NCI-H2171 (cell line): ENCODE measurements at places on chromosomes 2 and 18.

- no peak for DNase-seq
These were observed 46.7 kb downstream of the FBXO48 start for GRCh38 chr2:68420254-68420910.

DNA sequence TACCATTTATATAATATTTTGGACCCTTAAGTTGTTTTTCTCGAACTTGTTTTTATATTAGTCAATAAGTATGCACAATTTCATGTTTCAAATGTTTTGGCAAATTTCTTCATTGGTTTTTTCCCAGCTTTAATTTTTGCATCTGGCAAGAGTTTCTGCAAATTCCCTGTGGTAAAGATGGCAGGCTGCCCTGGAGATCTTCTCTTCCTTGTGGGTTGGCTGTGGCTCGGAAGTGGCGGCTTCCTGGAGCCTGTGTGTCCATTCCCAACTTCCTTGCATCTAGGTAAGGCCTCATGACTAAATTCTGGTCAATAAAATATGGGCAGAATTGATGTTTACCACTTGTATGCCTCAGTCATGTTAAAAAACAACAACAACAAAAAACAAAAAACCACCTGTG is 818.6 kb downstream of the EPHA4 start:
- DNase-seq: no peak

- peak; percentile 38 for DNase-seq
These were observed 194.5 kb upstream of the LRRTM1 start for GRCh38 chr2:80499095-80499494.

- DNase-seq: no peak
These were observed 256.5 kb downstream of the CELF4 start for GRCh38 chr18:37309059-37309458.

DNA sequence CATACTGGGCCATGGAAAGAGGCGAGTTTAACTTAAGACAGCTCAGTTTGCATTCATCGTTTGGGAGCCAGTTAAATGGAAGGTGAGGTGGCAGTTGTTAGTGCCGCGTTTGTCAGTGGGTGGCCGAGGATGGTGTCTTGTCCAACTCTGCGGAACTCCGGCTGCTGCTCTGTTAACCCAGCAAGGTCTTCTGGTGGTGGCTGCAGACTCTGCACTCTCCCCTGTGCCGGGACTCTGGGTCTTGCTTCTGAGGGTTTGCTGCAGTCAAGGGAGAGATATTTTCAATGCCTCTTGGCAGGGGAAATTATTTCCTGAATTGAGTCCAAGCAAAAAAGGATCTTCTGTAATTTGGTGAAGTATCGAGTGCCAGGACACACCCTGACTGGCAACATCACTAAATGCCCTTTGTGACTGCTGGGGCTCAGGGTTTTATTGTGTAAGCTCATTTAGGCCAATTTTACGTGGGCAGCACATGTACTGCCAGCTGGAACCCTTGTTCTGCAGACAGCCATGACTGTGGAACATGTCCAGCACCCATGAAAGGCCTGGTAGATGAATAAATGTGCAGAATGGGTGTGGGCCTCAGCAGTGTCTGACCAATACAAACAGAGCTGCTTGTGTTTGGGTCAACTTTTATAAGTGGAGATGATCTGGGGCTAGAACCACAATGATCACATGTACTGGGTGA is 58.1 kb downstream of the IL1R2 start:
- DNase-seq: no peak

- DNase-seq: no peak
These were observed 258.3 kb upstream of the POU3F3 start for GRCh38 chr2:104595576-104595975.

- no peak for DNase-seq
These were observed 654 bp upstream of the MARCHF7 start for GRCh38 chr2:159711562-159712142.

- no peak for DNase-seq
These were observed 76.9 kb upstream of the YWHAQ start for GRCh38 chr2:9707611-9708160.

DNA sequence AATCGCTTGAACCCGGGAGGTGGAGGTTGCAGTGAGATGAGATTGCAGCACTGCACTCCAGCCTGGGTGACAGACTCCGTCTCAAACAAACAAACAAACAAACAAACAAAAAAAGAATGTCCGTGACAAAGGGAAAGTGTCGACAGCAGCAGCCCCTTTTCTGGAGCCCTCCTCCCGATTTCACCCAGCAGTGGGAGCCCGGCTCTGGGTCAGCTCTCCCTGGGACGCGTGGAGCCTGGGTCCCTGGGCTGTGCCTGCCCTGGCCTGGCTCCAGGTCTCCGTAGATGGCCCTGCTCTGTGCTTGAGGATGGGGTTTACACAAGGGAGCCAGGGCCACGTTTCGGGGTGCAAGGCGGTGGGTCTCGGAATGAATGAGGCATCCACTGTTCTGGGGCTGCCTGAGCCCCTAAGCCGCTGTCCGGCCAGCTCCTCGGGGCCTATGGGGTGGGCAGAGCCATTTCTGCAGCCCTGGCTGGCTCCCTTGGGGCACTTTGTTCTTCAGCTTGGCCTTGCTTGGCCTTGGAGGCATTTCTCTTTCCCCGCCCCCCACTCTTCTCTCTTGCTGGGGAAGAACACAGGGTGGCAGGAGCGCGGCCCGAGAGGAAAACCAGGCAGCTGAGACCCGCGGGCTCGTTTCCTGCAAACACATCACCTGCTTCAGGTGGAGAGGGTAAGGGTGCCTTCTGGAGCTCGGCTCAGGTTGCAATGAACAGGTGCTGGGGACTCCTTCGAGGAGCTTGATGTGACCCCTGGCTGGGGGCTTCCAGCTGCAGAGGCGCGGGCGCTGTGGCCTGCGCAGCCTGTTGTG is 29.1 kb downstream of the RTP5 start:
- DNase-seq: peak; percentile 50

DNA sequence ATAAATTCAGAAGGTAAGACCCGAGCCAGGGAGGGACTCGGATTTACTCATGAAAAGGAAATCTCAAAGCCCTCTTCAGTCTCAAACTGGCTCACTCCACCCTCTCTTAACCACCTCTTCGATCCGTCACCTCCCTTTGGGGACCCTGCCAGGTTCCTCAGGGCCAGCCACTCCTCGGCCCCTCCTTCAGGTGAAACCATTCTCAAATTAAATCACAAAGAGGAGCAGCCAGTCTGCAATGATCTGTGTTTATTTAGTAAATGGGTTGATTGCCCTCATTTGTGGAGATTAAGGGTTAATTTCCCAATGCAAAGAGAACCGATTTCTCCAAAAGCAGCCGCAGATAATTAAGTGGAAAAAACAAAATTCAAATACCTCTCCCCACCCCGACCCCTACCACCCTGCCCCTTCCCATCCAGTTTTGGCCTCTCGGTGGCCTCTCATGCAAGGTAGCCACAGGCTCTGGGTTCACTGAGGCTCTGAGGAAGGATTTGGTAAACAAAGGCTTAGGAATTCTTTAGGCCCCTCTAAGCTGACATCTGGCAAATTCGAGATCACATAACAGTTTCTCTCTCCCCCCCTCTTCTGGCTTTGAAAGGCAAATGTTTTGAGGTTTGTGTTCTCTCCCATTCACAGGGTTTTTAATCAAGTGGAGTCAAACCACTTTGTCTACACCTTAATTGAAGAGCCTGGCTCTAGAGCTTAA is 10.3 kb upstream of the FZD7 start:
- peak; percentile 44 for DNase-seq

GRCh38 chr18:47403317-47403716 is 151.9 kb upstream of the SKOR2 start:
- peak; percentile 4 for DNase-seq

DNA sequence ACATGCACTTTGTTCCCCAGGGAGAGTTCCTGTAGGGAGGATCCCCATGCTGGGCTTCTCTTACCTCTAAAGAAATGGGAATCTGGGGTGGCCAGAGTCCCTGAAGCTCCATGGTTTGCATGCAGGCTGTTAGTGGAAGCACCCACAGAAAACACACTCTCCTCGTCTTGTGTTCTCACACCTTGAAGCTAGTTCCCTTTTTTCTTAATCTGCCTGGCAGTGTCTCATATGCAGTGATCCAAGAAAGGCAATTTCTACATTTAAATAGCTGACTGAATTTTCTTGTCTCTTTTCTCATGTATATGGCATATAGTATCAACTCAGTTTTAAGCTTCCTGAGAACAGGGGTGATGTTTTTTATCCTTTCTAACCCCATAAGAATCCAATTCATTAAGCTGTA is 65.0 kb downstream of the LINC00305 start:
- no peak for DNase-seq

- DNase-seq: no peak
These were observed 137.1 kb downstream of the COL6A3 start for GRCh38 chr2:237276716-237277490.

DNA sequence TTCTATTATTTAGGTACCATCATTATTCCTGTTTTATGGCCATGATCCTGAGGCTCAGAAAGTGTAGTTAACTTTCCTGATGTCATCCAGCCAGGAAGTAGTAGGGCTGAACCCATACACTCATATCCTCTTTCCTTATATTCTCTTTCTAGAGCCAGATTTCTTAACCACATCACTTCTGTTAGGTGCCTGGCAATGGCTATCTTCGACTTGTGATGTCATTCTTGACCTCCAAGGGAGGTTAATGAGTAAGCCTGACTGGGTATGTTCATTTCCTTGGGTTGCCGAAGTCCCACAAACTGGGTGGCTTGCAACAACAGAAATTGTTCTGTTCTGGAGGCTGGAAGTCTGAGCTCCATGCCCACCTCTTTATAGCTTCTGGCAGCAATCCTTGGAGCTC is 43.4 kb downstream of the ITGB6 start:
- no peak for DNase-seq

DNA sequence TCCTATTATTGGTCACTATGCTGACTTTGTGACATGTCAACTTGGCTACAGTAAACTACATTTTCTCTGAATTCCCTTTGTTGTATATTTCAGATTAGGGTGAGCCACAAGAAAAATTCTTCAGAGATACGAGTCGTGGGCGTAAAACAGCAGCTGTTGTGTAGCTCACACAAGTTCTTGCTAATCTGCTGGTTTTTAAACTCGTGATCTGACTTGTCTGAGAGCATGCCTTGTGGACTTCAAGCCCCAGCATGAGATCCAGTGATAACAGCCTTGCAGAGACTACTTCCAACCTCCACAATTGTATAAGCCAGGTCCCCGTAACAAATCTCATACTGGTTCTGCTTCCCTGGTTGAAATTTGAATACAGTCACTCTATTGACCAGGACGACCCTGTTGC is 259.8 kb upstream of the LYPD1 start:
- DNase-seq: no peak

DNA sequence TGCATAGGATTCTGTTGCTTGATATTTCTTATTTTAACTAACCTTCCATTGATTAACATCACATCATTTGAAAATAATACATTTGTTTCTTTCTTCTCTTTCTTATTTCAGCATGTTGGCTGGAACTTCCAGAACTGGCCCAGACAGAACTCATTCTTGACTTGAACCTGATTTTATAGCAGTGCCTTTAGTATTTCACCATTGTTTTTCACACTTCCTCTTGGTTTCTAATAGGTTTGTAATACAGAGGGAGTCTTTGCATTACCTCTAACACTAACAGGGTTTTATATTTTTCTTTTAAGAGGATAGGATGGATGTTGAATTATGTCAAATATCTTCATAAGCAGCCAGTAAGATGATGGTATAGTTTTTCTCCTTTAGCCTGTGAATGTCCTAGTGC is 39.2 kb downstream of the SEMA4F start:
- DNase-seq: no peak

DNA sequence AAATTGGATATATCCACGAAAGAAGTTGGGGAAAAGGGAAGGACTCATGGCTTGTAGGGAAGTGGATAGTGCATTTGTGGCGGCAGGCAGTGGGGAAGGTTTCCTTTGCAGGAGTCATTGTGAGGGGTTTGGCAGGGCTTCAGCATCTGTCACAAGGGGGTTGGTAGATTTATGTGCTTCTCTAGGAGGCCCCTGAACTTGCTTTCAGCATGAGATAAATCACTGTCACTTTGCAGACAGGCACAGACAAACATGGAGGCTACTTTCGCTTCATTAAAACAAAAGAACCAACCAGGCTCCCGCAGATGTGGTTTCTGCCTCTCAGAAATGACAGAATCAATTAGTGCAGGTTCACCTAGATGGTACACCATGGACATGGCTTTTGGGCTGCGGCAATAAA is 340.7 kb downstream of the TGIF1 start:
- peak; percentile 82 for DNase-seq

- DNase-seq: no peak
These were observed 5.7 kb downstream of the CPS1 start for GRCh38 chr2:210562091-210562490.

GRCh38 chr18:2984091-2984490 is 28.9 kb downstream of the LPIN2 start:
- no peak for DNase-seq

DNA sequence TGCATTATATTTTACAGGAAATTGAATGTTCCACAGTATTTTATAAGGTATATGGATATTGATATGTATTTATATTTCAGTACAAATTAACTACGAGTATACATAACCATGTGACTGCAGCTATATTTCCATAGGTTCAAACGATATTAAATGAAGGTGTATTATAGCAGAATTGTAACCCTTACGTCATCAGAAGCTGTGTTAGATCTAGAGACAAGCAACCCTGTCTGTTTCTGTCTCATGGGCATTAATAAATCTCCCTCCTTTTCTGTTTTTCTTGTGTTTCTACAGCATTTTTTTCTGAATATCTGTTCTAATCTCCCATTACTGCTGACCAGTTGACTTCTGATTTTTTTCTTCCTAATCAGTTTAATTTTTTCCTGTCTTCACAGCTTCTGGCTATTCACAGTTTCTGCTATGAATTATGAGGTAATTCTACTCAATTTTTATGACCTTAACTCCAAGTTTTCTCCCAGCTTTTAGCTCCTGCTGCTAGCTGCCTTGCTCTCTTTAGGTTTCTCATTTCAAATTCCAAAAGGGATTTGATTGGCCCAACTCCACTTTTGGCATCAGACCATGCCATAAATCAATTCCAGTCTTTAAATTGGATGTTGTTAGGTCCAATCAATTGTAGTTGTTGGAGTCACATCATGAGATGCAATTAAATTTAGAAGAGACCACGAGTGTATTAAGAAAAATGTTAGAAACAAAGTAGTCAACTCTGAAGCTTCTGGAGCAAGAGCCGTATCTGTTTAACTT is 277.5 kb upstream of the ZSWIM2 start:
- DNase-seq: no peak

- no peak for DNase-seq
These were observed 35.4 kb upstream of the DARS1 start for GRCh38 chr2:136020831-136021230.

GRCh38 chr2:100965596-100965995 is 36.5 kb upstream of the RPL31 start:
- DNase-seq: no peak

DNA sequence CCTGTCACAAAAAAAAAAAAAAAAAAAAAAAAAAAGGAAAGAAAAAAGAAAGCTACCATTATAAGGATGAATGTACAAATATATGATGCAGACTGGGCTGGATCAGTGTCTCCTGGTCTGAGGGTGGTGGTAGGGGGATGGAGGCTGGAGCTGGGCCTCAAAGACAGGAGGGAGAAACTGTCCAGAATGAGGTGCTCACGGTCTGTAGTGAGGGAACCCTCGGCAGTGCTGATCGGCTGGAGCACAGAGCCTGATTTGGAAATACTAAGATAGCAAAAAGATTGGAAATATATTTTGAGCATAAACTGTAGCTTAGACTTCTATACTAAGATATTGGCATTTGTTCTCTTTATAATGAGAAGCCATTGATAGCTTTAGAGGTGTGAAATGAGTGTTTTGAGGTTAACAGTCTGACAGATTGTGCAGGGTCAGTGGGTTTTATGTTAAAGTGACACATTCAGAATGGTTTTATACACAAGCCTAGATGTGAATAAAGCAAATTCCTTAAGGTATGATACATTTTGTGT is 7.9 kb upstream of the SLC3A1 start:
- no peak for DNase-seq

GRCh38 chr2:36700311-36700710 is 3.8 kb downstream of the VIT start:
- no peak for DNase-seq

GRCh38 chr2:113127646-113128570 is 510 bp downstream of the IL1RN start:
- no peak for DNase-seq
